ENCODE measurements at places on chromosomes 16 and 17.
A peak's percentile ranks its signal among the peaks of the same experiment; 100 is the strongest.

DNA sequence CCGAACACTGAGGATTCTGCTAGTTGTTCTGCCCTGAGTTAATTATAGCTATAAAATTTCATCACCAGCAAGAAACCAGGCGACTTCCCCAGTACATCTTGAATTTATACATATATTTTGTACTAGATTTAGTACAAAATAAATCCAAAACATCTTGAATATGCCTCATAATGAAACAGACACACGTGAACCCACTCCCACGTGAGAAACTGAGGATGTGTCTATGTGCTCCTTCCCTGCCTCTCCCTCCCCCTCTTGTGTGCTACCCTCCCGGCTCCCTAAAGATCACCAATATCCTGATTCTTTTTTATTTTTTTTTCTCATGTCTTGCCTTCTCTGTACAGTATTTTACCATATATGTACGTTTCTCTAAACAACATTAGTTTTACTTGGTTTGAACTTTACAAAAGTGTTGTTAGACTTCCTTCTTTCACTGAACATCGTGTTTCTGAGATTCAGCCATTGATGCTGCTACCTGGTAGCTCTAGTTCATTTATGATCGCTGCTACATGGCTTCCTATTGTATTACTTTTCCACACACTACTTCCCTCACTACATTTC, 1.1 kb upstream of the LCMT1 start:
- peak; percentile 10 for DNase-seq

DNA sequence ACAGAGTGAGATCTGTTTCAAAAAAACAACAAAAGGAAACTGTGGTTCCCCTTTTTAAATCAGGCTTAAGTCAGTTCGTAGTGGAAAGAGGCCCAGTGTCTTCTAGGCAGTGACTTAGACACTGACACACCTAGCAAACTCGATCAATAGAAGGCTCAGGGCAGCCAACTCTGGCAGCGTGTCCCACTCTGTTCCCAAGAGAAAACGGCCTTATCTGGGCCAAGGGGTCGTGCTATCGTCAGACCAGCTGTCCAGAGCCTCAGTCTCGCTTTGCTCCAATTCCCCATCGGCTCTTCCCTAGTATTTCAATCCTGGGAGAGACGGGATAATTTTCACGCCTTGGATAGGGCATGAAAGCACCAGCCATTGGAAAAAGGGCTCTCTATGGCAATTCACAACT, 72.9 kb downstream of the SLC5A11 start:
- no peak for DNase-seq

DNA sequence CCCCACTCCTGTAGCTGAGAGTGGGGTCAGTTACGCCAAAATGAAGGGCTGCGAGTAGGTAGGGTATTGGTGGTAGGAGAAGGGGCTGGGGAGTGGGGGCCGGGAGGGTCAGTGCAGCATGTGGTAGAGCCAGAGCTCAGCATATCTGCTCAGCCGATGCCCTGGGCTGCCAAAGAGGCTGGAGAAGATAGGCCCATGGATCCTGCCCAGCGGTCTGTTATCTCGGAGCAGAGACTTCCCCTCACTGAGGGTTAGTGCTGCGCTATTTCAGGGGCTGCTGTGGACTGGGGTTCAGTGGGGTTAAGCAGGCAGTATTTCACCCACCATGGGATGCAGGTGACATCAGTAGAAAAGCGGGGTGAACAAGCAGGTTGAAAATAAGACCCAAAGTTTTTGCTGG, 19.7 kb downstream of the RHBDL3 start:
- DNase-seq: no peak

DNA sequence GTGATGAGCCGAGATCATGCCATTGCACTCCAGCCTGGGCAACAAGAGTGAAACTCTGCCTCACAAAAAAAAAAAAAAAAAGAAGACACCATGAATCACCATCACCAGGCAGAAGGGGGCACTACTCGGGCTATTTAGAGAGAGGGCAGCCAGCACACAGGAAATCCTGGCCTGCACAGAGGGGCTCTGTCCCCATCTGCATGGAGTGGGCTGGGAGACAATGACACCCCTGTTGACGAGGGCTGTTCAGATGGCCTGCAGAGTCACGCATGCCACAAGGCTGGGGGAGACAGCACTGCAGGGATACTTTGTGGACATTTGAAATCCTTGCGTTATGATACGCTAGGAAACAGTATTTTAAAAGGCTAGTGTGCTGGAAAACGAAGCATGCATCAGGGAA, 48.3 kb downstream of the CUEDC1 start:
- DNase-seq: peak; percentile 29

DNA sequence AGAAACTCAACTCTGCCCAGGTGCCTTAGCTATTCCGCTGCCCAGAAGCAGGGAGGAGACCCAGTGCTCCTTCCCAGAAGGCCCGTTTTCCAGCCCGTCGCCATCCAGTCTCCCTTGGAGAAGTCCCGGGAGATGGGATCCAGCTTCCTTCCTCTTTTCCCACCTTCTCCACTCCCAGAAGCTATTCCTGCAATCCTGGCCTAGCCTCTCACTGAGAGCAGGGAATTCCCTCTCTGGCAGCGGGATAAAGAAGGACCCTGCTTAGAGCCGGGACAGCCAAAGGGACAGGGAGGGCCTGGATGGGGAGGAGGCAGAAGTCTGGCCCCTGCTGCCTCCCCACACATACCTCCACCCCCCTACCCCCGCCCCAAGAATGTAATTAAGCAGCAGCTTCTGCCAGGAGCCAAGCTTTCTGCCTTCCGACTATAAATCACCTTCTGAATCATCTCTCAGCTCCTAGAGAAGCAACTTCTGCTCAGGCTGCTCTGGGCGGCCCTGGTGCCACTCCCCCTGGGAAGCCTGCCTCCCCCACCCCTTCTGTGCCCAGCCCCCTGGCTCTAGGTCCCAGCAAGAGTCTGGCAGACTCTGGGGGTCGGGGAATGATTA, 6.4 kb downstream of the WNT3 start:
- DNase-seq: no peak

- DNase-seq: peak; percentile 57
Observed at GRCh38 chr16:70453892-70454221, 538 bp upstream of the FCSK start.

GRCh38 chr17:66032082-66032712, 159.7 kb downstream of the CEP112 start:
- DNase-seq: no peak

- DNase-seq: no peak
Observed at GRCh38 chr16:4649744-4650442, 25.3 kb downstream of the MGRN1 start.

- no peak for DNase-seq
Observed at GRCh38 chr17:17440938-17441675, 35.7 kb upstream of the MED9 start.

GRCh38 chr17:14098246-14098645, 28.9 kb downstream of the COX10 start:
- DNase-seq: no peak

GRCh38 chr16:89257281-89257731, 39.8 kb downstream of the ZNF778 start:
- no peak for DNase-seq

DNA sequence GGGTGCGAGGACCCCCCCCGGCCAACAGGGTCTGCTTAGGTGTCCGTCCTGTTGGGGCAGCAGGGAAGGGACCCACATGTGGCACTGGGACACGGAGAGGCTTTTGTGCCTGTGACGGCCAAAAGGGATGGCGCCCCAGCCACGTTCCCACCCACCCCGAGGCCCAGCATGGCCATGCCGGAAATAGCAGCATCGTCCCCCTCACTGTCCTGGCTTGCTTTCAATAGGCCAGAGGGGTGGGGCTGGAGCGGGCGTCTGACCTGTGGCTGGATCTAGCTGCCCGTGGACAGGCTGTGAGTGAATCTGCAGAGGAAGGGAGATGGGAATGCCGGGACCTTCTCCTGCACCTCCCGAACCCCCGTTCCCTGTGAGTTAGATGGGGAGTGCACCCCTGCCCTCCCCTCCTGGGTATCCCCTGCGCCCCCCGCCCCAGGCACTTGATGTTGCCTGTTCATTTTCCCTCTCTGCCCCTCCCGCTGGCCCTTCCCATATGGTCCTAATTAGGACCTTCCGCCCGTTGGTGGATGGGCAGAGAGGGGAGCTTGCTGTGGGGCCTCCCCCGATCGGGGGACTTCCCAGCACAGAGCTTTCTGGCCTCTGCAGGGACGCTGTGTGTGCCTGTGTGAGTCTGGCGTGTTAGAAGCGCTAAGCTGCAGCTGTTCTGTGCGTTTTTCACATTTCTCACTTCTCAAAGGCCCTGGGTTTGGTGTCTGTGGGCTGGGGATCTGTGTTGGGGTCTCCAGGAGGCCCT, 292.8 kb downstream of the SEC14L1 start:
- no peak for DNase-seq

DNA sequence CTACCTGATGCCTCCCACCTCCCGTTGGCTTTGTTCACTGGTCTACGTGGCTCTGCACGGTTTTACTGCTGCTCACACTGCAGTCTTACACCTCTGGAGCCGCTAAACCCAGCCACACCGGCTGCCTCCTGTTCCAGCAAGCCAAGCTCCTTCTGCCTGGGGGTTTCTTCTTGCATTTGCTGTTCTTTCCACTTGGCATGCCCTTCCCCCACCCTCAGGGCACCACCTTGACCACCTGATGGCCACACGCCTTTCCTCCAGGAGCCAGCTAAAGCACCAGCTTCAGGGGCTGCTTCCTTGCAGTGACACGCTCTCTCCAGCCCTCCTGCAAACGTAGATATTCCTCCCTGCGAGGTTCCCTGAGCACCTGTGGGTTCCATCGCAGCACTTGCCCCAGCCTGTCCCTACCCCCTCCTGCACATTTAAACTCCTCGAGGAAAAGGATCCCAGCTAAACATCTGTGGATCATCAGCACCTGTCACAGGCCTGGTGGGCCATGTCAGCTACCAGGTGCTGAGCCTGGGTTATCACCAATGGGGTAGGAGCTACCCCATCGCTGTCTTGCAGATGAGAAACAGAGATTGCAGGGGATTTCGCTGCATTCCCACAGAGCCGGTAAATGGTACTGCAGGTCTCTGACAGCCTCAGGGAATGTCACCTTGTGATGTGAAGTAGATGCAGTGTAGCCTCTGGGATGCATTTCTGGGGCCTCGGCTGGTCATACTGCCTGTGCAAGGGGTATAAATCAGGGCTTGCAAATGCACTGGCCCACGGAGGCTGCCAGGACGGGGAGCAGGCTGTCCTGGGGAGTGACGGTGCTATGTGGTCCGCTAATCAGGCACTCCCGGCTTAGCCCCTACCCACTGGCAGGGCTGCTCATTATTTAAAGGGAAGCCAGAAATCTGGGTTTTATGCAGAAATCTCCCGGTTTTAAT, 285.2 kb downstream of the CPPED1 start:
- DNase-seq: no peak

DNA sequence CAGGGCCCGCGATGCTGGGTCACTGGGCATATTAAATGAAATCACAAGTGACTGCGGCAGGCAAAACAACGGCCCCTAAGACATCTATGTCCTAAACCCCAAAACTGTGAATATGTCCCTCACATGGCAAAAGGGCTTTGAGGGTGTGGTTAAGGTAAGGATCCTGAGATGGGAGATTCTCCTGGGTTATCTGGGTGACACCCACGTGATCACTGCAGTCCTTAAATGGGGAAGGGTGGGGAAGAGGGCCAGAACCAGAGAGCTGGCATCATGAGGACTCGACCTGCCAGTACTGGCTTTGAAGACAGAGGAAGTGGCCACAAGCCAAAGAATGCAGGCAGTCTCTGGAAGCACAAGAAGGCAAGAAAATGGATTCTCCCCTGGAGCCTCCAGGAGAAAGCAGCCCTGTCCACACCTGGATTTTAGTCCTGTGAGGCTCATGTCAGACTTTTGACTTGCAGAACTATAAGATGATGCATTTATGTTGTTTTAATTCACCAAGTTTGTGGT, 12.5 kb downstream of the COTL1 start:
- DNase-seq: no peak

GRCh38 chr17:50541716-50542688, 5.0 kb upstream of the SPATA20 start:
- DNase-seq: peak; percentile 93

- no peak for DNase-seq
Observed at GRCh38 chr16:50809561-50809960, 67.7 kb downstream of the CYLD start.

- DNase-seq: no peak
Observed at GRCh38 chr17:63519116-63519881, 3.9 kb upstream of the KCNH6 start.

DNA sequence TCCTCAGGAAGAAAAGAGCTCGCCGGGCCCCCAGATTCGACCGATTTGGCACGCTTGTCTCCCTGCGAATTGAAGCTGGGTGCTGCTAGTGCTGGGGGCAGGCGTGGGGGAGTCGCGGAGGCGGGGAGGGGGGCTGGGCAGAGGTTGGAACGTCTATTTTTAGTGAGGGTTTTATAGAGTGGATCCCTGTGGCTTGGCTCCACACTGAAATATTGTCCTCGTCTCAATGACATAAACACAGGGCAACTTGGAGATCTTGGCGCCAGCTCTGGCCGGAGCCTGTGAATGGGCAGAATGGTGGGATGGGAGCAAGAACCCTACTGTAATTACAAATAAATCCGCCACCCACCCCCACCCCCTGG, 15.7 kb upstream of the NOG start:
- DNase-seq: peak; percentile 11

- no peak for DNase-seq
Observed at GRCh38 chr17:5700745-5701144, 116.4 kb upstream of the NLRP1 start.

DNA sequence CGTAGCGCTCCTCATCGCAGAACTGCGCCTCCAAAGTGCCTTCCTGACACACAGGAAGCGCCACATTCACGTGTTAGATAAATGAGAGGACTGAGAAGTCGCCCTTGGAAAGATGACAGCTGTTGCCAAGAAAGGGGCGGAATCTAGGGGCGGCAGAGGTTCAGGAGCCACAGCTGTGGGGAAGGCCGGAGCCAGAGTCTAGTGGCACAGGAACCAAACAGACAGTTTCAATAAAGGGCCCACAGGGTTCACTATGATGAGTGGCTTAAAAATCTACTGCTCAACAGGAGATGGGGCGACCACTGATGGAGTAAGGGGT, 4.7 kb downstream of the FLCN start:
- DNase-seq: no peak

DNA sequence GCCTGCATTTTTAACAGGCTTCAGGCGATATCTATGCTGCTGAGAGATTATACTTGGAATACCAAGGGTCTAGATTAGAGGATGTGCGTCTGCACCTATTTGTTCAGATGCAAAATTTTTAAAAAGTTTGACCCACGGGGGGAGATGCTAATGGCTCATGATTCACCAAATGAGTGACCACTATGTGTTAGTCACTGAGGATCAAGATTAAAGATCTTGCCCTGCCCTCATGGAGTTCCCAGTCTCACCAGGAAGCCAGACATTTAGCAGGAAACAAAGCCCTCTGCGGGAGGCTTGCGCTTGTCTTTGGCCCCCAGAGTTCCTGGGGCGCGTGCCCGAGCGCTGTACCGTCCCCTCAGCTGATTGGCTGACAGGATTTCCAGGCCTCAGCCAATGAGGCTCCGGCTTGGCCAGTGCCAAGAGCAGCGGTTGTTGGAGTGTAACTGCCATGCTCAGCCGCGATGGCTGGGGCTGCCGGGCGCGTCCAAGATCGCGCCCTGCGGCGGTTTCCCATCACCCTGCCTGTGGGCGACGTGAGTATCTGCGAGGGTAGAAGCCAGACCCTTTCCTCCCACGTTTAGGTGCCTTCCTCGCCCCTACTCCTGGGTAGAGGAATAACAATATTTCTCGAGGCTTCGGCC, 4.5 kb upstream of the DDX19B start:
- DNase-seq: no peak
